ENCODE measurements at places on chromosomes 13 and 19.

GRCh38 chr13:110216006-110216397, 91.0 kb downstream of the COL4A1 start:
- DNase-seq = no peak

GRCh38 chr13:25819856-25820530, 231.8 kb downstream of the SHISA2 start:
- DNase-seq = no peak

DNA sequence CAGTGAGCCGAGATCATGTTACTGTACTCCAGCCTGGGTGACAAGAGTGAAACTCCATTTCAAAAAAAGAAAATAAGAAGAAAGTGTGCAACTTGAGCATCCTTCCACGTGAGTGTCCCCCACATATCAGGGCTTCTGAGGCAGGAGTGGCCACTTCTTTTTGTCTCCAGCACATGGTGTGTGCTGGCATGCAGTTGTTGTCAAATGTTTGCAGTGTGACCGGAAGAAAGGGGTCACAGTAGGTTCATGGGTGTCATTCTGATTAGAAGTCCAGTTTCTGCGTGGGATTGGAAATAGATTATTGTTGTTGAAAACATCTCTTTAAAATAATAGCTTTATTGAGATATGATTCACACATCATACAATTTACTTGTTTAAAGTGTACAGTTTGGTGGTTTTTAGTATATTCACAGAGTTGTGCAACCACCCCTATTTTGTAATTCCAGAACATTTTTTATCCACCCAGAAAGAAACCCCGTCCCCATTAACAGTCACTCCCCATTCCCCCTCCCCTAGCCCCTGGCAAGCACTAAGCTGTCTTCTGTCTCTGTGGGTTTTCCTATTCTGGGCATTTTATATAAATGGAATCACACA, 2.2 kb downstream of the CRTC1 start:
- DNase-seq = no peak

DNA sequence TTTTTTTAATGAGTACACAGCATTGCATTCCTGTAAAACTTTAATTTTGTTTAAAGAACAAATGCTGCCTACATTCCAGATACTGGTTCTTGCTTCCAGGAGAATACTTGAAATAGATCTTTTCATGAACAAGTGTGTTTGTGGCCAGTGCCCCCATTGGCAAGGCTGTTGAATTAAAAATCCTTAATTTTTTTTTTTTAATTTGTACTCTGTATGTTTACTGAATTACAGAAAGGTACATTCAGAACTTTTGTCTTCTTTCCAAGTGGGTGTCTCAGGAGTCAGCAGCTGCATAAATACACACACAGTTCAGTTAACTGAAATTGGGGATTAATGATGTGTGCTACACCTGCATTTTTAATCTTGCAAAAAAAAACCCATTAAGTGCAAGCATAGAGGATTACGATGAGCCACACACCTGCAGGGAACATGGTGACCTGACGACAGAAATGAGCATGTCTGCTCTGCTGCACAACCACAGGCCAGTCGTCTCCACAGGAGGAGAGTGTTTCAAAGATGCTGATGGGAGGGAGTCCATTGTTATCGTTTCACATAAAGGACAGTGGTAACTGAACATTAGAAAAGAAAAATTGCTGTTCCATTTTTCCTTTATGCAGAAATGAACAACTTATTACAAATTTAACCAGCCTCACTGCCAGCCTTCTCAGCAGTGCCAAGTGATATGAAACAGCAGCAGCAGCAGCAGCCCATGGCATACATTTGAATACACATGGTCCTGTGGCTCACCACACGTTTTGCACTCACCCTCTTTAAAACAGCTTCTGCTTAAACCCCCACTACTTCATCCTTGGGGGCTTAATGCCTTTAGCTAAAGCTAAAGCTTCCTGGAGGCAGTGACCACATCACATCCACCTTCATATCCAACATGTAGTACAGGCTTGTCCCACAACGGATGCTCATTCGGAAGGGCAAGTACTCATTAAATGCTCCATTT, 72.3 kb upstream of the RFC3 start:
- DNase-seq = no peak

DNA sequence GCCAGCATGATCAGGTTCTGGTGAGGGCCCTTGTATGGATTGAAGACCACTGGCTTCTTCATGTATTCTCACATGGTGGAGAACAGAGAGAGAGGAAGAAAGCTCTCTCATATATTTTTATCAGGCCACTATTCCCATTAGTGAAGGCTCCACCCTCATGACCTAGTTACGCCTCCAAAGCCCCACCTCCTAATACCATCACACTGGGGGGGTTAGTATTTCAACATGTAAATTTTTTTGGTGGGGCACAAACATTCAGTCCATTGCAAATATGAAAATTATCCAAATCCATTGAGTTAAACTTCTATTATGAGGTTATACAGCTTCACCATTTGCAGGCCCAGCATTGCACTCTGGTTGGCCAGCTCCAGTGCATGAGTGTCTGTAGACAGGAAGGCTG, 33.2 kb upstream of the RBM26 start:
- DNase-seq = no peak

- no peak for DNase-seq
Measured at GRCh38 chr13:48066310-48066989, 28.5 kb downstream of the MED4 start.

DNA sequence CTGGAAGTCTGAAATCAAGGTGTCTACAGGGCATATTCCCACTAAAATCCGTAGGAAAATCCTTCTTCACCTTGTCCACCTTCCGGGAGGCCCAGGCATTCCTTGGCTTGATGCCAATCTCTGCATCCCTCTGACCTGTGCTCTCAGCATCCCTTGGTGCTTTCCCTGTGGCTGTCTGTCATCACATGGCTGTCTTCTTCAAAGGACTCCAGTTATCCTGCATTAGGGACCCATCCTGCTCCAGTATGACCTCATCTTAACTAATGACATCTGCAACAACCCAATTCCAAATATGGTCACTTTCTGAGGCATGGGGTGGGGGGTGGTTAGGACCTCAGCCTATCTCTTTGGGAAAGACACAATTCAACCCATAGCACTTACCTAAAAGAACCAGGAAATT, 423.8 kb downstream of the IRS2 start:
- DNase-seq = no peak

DNA sequence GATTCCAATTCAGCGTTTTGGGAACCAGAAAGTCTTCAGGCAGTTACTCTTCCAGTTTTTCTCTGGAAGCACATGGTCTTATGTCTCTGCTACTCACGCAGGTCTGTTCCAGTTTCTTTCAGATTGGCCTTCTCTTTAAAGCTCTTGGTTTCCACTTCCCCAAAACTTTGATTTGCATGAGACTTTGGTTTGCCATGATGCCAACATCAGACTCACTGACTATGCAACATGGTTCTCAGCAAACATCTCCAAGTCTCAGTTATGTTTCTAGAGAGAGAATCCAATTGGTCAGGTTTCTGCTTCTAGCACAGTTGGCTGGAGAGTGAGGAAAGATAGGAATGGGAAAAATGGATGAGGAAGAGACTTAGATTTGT, 3.1 kb downstream of the AKAP11 start:
- no peak for DNase-seq

GRCh38 chr19:6224308-6224675, 55.5 kb downstream of the MLLT1 start:
- no peak for DNase-seq

- DNase-seq = no peak
Measured at GRCh38 chr19:35327642-35328041, 1.3 kb upstream of the CD22 start.

DNA sequence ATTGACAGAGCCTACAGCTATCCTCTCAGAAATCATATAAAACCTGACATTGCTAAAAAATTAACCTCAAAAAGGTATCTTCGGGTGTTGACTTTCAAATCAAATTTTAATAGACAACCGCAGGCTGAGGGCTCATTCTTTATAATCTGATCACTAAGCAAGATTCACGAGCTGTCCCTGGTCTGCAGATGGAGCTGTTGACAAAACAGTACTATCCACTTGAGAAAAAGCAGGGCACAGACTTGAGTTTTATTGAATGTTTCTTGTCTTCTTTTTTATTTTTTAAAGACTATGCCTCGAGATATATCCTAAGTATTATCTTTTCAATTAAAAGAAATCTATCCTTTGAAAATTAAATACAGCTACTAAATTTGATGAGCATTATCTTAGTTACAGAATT, 540.5 kb downstream of the PCDH9 start:
- no peak for DNase-seq

DNA sequence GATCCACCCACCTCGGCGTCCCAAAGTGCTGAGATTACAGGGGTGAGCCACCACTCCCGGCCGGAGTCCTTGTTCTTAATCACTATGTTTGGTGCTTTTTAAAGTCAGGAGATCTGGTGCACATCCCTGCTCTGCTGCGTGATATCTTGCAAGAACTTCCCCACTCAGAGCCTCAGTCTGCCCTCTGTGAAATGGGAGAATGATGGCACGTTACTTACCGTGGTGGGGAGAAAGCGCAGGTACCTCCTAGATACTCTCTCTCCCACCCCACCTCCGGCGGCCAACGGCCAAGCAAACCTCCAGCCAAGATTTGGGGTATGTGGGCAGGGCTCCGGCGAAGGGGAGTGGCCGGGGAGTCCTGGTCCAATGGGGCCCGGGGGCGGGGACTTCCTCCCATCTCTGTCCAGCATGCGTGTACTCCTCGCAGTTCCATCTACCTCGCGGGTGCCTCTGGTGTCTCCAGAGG, at the start of gene RYR1:
RYR1 (plus strand) TSS at position 424 of the 466 bp plus-strand sequence. CDS start 139 bp downstream, outside the sequence.
- no peak for DNase-seq

- DNase-seq = no peak
Measured at GRCh38 chr13:33919120-33919519, 101.2 kb downstream of the RFC3 start.

DNA sequence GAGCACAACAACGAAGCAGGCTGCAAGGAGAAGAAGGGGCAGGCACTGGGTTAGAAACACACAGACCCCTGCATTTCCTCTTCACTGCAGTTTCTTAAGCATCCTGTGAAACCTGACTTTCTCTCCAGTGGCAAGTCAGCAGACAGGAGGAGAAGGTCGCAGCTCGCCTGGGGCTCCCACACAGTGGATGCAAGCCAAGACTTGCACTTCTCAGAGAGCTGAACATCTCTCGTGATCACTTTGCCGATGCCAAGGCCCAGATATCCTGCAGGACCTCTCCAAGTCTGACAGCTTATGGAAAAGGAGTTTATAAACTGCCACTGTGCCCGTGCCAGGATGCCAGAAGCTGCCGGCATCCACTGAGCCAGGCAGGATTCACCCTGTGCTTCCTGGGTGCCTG, 18.4 kb downstream of the TMEM272 start:
- DNase-seq = no peak

GRCh38 chr19:54905803-54906511, at the start of gene NCR1:
TSS of gene NCR1 (plus strand) at chr19:54906148. CDS start at chr19:54906188, 40 bp downstream.
- DNase-seq = no peak

DNA sequence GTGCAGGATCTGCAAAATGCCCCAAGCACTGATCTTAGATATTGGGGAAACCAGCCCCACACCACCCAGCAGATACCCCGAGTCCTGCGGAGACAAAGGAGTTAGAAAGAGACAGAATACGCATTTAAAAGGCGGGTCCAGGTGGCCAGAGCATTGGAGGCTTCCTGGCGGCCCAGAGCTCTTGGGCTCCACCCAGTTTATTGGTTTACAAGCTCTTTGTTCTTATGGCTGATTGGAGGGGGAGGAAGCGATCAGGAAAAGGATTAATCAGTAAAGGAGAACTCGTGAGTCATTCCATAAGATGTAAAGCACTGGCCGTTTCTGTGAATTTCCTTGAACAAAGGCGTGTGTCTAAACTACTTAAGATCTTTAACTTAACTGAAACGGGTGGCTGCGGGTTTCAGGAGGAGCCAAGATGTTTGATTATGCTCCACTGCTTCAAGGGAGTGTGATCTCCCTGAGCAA, 926 bp downstream of the ZNF587 start:
- no peak for DNase-seq

- no peak for DNase-seq
Measured at GRCh38 chr19:13727798-13728197, 36.5 kb upstream of the MRI1 start.

- DNase-seq = no peak
Measured at GRCh38 chr19:1656988-1657536, 4.6 kb upstream of the TCF3 start.

DNA sequence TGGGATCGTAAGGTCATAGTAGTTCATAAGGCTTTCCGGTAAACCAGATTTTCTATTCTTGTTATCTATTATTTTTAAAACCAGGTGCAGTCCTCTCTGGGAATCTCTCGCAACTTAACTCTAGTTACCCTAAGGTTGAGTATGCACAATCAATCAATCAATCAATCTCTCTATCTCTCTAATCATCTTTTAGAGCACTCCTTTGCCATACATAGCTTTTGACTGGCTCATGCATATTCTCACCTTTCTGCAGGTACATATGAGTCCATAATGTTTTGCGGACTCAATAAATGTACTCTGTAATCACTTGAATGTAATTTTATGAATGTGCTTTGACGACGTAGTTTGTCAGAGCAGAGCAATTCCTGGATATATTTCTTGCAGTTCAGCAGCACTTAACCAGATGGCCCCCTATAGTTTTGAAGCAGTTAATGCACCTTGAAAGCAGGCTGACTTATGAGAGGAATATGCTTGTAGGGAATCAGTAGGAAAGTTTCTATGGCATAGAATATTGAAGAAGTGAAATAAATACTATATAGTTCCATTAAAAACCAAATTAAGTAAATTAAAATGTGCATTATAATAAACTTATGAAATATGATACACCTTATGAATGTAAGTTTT, 524.7 kb downstream of the GPC5 start:
- no peak for DNase-seq

- DNase-seq = no peak
Measured at GRCh38 chr13:84985860-84986259, 813.4 kb downstream of the SLITRK6 start.

DNA sequence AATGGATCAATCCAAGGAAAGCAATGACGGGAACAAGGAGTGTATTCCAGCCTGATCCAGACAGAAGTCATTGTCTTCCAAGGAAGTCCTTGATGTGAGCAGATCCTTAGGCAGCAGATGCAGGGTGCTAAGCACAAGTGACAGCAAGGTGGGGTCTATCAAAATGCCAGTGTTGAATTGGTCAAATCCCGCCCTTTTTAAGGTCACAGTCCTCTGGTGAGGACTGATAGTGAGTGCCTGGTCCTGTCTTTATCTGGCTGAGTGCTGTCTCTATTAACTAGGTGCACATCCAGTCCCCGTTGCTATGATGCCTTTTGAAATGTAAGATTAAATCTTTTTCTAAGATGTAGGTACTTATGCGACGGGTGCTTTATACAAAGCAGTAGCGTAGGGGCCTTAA, 1.3 kb upstream of the LAMP1 start:
- no peak for DNase-seq

- no peak for DNase-seq
Measured at GRCh38 chr13:97346097-97346496, 87.9 kb upstream of the RAP2A start.

GRCh38 chr19:50777261-50777660, 7.0 kb downstream of the GPR32 start:
- no peak for DNase-seq

GRCh38 chr19:1855828-1856255, 7.5 kb downstream of the KLF16 start:
- DNase-seq = no peak

DNA sequence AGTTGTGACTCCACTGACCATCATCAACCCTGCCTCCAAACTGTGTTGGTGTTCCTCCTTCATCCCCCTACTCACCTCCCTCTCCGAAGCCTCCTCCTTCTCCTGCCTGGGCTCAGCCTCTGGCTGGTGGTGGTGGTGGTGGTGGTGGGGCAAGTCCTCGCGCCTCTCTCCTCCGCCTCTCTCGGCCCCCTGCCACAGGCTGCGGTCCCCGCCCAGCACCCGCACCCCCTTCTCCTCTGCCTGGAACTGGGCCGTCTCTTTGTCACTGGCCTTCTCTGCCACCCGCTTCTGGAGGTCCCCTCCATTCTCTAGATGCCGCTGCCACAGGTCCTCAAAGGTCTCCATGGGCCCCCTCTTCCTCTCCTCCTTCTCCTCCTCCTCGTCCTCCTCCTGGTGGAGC, 1.5 kb downstream of the CCER2 start:
- DNase-seq = no peak
